Ascending aorta (tissue), 2 donors: ENCODE measurements at places on chromosomes 11 and 22. TPM values are rescaled to one million over a fixed set of nuclear protein-coding genes. Genes with fewer than 3 reads are reported as not detected.

ROM1 gene
- not detected for total RNA-seq

XKR3 gene
- total RNA-seq, result not detected

B3GAT1 gene
- total RNA-seq, result 0.32 TPM

NXPE1 gene
- not detected for total RNA-seq

TMEM138 gene
- 44.9 TPM for total RNA-seq

CPT1B gene
- 0.43 TPM for total RNA-seq

OR52N2 gene
- not detected for total RNA-seq

OR4A16 gene
- not detected for total RNA-seq

OR51B5 gene
- not detected for total RNA-seq

KRTAP5-8 gene
- total RNA-seq, result not detected

CASP1 gene
- not detected for total RNA-seq

KRTAP5-11 gene
- total RNA-seq, result not detected

CNGA4 gene
- total RNA-seq, result not detected

CST6 gene
- 4.4 TPM for total RNA-seq

PLEKHB1 gene
- total RNA-seq, result 3.5 TPM

SLC1A2 gene
- 0.32 TPM for total RNA-seq

OR52L1 gene
- total RNA-seq, result not detected

UPK3A gene
- not detected for total RNA-seq

DRD2 gene
- not detected for total RNA-seq

NAALAD2 gene
- total RNA-seq, result not detected

LRRC75B gene
- 22.7 TPM for total RNA-seq

CCDC116 gene
- total RNA-seq, result not detected

SEPTIN5 gene
- 105 TPM for total RNA-seq
